Natural killer cell (primary cell): ENCODE measurements at places on chromosomes 13 and 19.

- no peak for DNase-seq
Observed at GRCh38 chr13:110541526-110541920, 20.0 kb downstream of the RAB20 start.

DNA sequence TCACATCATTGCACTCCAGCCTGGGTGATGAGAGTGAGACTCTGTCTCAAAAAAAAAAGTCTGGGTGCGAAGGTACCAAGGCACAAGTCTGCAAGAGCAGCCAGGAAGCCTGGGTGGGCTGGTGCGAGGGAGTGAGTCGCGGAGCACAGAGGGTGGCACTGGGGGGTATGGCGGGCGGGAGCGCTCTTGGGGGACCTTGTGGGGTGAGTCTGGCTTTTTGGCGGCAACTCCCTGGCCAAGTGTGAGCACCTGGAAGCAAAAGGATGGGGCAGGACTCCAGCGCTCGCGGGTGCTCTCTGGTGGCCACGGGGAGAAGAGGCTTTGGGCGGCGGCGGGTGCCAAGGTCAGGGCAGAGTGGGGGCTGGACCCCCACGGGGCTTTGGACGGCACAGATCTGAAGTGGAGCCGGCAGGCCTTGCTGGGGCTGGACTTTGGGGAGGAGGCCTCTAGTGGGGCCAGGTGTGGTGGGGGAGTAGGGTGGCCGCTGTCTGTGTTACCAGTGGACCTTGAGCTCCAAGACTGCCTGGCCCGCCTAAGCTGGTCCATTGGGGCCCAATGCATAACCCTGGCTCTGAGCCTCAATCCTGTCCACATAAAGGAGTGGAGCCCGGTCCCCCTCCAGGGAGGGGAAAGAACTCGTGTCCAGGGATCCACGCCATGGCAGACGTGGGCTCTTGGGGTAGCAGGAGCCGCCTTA is 1.6 kb downstream of the P2RY11 start:
- DNase-seq: peak; percentile 85

GRCh38 chr13:37102896-37103295 is 2.6 kb downstream of the CSNK1A1L start:
- DNase-seq: no peak

DNA sequence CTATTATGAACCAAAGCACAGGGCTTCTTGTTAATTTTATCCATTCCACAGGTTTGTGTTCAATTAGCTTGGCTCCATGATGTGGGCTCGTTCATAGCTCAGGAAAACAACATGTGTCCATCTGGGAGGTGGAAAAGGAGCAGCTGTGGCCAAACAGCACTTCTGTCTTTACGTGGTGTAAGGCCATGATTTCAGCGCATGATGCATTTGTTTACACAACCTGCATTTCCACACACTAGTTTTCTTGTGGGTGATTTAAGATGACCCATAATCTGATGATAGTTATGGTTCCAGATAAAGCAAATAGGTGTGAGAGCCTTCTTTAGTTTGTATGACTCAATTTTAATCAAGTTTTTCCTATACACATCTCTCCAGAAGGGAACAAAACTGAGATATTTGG is 101.7 kb downstream of the TNFRSF19 start:
- DNase-seq: no peak

DNA sequence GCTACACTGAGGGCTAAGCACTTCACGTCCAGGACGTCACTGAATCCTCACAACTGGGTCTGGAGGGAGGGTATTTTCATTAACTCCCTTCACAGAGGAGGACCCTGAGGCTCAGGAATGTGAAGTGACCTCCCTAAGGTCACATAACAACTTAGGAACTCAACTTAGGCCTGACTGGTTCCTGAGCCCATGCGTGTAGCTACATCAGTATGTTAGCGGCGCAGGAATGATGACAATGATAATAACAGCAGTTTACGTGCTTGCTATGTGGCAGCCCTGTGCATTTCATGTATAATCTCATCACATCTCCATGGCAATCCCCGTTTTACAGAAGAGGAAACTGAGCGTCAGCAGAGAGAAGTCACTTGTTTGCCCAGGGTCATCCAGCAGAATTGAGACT is 18.3 kb downstream of the KRTDAP start:
- DNase-seq: no peak

- no peak for DNase-seq
Observed at GRCh38 chr13:41589434-41589833, 132.1 kb downstream of the RGCC start.

DNA sequence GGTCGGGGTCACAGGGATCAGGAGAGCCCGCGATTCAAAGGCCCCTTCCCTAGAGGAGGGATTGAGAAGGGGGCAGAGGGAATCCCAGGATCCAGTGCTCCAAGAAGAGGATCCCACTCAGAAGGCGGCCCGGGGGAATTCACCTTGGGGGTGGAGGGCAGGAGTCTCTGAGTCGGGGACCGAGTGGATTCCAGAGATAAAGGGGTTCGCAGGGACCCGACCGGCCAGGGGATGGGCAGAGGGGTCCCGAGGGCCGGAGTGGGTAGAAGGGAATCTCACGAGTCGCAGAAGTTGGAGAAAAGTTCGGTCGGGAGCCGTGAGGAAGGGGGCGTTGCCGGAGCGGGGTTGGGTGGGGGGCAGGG is 261 bp downstream of the PRKD2 start:
- no peak for DNase-seq

- DNase-seq: no peak
Observed at GRCh38 chr13:103605546-103606326, 539.5 kb upstream of the SLC10A2 start.

DNA sequence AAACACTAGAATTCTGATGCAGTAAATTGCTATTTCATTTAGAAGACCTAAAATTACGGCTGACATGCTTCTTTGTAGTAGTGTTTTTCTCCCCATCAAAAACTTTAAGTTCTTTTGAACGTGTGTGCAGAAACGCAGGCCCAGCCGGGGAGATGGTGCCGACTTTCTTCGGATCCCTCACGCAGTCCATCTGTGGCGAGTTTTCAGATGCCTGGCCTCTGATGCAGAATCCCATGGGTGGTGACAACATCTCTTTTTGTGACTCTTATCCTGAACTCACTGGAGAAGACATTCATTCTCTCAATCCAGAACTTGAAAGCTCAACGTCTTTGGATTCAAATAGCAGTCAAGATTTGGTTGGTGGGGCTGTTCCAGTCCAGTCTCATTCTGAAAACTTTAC is 98.3 kb downstream of the TNFRSF19 start:
- no peak for DNase-seq

DNA sequence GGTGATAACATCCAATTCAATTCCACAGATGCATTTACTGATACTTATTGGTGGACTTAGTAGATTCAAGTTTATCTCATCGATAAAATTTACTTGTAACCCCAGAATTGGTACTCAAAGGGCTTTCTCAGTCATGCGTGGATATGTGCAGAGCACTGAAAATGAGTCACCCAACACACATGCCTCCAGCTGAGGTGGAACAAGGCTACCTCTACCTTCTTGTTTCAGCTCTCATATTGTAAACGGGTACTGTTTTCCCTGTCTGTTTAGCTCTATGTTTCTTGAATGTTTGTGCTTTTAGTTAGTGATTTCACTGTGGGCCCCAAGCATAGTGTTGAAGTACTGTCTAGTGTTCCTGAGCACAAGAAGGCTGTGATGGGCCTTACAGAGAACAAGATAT is 1.5 kb downstream of the LRRC63 start:
- DNase-seq: peak; percentile 12

- DNase-seq: no peak
Observed at GRCh38 chr13:74562381-74562780, 428.2 kb upstream of the KLF12 start.
